T-helper 2 cell treated with Interferon-gamma antibody and Interleukin-4, amounts not matched to agents 5 μg/mL and 100 μg/mL, for 36 hours (primary cell): ENCODE measurements at places on chromosomes 4 and X.

GRCh38 chrX:39012621-39013111, 211.4 kb downstream of the MID1IP1 start:
- no peak for DNase-seq

DNA sequence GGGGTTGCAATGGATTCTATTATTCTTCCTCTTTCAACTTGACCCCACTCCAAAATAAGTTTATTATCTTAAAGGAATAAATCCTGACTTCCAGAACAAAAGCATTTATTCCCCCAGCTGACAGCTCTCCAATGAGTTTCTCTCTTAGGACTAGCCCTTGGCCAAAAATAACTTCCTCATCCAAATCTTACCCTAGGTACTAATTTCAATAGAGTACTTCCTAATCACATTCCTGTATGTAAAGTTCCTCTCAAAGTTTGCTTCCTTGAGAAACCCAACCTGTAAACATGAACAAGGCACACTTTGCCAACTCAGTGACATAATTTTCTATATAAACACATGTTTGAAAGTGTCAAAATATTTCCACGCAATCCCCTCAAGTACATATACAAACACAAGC, 671.2 kb upstream of the GALNTL6 start:
- no peak for DNase-seq

DNA sequence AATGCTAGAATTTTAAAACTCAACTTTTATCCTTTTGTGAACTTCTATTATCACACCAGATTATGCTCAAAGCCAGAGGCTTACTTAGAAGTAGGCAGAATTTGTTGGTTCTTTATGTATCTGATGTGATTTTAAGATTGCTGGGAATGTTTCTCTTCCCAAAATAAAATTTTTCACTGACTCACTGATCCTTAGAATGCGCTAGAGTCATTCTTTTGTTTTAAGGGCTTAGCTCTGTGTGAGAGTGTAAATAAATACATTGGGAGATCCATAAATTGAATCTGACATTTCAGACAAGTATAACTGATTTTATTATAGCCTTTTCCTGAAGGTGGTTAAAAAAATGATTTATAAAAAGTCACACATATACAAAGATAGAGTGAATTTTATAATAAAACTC, 101.3 kb downstream of the LARP1B start:
- DNase-seq = no peak

DNA sequence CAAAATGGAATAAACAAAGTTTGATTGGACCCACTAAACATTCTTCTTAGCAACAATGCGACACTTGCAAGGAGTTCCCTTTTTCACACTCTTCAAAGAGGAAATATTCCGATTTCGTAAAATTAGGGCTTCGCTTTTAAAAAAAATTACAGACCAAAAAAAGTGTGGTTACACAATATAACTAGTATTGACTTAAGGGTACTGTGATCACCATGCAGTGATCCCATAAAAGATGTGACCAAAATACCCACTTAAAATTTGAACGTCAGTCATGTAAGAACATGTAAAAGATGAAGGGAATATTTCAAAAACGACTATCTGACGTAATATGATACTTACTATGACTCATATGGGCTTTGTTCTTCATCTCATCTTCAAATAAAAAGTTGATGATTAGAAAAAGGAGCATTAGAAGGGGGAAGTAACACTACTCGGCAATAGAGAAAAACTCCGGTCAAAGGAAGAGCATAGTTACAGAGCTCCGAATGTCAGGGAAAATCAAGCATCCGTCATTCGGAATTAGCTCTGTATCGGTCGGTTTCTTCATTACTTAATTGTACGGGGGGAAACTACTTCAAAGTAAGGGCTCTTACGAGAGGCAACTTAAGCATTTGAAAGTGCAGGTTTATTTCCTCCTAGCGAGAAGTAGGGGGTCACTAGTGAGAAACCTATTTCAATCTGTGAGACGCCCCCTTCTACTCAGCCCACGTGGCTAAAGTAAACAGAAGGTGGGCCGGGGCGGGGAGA, 1.3 kb upstream of the TET2 start:
- no peak for DNase-seq

DNA sequence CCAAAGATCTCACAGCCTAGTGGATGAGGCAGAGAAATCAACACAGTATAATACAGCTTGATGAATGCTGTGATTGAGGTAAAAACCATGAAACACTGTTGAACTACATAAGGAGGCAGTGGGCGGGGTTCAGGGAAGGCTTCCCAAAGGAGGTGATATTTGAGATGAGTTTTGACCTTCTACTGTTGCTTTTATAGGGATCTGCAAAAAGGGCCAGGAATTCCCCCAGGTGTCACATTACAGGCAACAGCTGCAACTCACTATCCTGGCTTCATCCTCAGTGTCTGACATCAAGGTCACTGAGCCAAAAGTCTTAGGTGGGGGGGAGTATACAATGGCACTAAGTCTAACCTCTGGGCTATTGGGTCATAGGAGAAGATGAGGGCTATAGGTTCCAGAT, 185.7 kb upstream of the NRK start:
- no peak for DNase-seq

DNA sequence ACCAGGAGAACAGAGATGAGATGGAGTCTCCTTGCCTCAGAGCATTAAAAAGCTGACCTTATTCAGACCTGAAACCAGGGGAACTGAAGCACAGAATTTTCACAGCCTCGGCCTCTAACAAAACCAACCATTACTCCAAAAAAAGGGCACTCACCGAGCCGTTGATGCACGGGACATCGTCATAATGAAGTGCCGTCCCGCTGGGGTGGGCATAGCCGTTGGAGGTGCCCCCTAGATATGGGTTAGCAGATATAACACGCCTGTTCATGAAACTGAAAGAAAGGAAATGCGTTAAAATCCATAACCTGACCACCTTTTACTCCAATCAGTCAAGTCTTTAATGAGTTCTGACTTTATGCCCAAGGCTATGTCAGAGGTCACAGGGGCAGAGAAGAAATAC, 153.6 kb downstream of the AFAP1 start:
- DNase-seq = no peak

DNA sequence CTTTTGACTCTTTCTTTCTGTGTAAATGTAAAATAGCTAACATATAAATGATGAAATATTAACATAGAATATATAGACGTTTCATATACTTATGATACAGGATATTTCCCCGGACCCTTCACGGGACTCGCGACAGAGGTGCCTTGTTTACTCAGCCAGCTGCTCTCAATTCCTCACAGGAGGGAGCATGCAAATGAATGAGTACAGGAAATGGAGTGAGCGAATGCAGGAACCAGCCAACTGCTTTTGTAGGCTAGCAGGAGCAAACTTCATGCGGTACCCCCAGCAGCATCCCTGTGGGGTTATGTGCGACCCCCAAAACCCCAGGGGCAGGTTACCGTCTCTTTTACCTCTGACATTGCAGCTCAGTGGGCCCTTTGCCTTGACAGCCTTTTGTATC, 110.3 kb upstream of the PDHA2 start:
- DNase-seq = no peak

DNA sequence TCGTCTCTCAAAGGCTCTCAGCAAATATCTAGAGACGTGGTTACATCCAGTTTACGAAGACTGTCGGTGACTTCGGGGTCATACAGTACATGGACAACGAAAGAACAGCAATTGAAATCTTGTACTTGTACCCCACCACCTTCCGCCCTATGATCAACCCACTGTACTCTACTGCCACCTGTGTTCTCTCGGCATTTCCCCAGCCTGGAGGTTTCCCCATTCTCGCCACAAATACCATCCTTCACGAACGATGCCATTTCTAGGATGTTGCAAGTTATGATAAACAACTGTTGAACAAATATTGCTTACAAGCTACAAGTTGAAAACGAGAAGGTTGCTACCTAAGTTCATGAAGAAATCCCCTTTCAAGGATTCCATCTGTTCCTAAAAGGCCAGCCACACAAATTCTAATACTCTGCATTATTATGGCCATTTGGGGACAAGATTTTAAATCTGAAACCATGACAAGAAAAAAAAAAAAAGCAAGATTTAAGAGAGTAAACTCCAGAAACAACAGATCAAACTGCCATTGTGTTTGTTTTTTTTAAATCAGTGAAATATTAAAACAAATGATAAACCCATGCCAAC, 1.6 kb downstream of the APBB2 start:
- DNase-seq = no peak

- peak; percentile 13 for DNase-seq
Observed at GRCh38 chr4:144647095-144647561, 1.2 kb downstream of the HHIP start.

GRCh38 chrX:7219153-7219705, 71.3 kb upstream of the PUDP start:
- DNase-seq = no peak

GRCh38 chr4:932713-933070, 432 bp downstream of the TMEM175 start:
- no peak for DNase-seq

GRCh38 chrX:9887659-9888297, 79.4 kb upstream of the CLDN34 start:
- no peak for DNase-seq

- DNase-seq = no peak
Observed at GRCh38 chr4:17531538-17532285, 16.7 kb downstream of the CLRN2 start.

- peak; percentile 50 for DNase-seq
Observed at GRCh38 chrX:119273420-119274192, 37.5 kb downstream of the PGRMC1 start.

GRCh38 chr4:8850074-8850829, 21.4 kb downstream of the HMX1 start:
- DNase-seq = no peak

- no peak for DNase-seq
Observed at GRCh38 chrX:40094041-40094899, 3.5 kb downstream of the BCOR start.

GRCh38 chr4:56768763-56769162, 52.7 kb downstream of the SPINK2 start:
- no peak for DNase-seq

DNA sequence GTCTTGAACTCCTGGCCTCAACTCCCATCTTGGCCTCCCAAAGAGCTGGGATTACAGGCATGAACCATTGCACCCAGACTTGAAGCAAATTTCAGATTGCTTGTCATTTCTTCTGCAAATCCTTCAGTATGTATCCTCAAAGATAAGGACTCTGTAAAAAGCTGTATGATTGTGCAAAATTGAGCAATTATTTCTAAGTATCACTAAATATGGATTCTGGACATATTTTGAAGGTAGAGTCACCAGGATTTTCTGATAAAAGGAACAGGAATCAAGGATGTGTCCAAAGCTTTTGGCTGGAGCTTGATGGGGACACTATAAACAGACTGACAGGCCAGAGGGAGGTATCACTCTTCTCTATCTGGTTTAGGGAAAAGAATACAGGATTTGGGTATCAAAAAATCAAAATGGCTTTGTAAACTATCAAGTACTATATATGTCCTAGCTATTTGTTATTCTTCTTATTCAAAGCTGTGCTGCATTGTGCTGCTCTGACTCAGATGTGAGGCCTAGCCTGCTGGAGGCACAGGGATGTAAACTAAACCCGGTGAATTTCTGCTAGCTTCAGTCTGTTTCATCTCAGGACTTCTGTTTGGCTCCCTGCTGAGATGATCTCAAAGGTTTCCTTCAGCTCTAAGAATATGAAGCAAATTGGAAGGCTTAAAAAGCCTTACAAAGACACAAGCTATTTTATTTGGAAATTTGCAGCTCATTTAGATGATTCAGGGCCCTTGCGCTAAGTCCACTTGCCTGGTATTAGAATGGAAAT, 8.3 kb downstream of the RPS4X start:
- DNase-seq = no peak

DNA sequence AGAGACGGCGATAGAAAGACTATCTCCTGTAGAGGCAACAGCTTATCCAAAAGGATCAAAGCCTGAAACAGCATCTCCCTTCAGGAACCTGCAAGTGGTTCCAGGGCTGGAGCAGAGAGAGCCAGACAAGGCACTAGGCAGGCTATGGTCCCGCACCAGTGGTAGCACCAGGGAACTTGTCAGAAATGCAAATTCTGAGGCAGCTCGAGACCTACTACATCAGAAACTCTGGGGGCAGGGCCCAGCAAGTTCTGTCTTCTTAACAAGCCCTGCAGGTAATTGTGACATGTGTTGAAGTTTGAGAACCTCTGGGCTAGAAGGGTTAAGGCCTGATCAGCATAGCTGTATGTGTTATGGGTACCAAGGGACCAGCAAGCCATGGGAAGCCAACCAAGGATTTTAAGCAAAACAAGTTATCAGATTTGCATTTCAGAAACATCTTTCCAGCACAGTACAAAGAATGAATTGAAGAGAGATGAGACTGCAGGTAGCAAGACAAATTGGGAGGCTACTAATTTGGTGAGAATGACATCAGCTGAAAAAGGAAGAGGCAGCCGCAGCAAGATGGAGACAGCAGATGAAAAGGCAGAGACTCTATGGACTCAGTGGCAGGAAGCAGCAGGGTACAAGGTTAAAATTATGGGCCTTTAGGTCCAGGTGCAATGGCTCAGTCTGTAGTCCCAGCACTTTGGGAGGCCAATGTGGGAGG, 139.7 kb downstream of the TSPAN5 start:
- DNase-seq = no peak

GRCh38 chr4:2914256-2915126, 48.7 kb downstream of the NOP14 start:
- no peak for DNase-seq

DNA sequence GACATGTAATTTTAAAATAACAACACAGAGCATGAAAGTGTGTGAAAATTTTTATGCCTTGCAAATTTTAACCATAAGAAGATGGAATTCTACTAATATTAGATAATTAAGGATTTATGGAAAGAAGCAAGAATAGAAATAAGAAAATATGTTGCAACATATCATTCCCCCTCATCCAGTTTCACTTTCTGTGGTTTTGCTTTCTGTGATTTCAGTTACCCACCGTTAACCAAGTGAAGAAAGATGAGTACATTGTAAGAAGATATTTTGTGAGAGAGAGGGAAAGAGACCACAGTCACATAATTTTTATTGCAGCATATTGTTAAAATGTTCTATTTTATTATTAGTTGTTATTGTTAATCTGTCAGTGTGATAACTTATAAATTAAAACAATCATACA, 77.9 kb downstream of the ADAM29 start:
- DNase-seq = no peak

DNA sequence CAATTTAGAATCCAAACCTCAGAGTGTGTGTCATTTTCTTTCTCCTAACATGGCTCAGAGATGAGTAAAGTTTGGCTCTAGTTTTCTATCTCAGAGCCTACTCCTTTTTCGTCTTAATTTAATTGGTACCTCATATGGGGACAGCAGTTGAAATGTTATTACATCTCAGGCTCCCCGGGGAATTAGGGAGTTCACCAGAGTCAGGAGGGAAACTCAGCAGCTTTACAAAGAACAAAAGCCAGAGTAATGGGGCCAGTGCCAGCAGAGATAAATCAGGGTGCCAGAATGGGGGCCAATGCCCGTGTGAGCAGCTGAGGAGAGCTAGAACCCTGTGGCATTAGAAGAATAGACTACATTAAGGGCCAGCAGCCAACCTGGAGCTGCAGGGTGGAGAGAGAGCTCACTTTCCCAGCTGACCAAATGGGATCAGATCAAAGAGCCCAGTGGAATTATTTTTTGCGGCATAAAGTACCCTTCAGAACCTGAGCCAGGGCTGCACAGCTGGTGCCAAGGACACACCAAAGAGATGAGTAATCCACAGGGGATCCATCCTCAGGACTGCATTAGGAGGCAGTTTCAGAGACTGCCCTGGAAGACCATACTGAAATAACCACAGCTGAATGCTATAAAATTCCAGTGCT, 207.1 kb upstream of the DKK2 start:
- DNase-seq = no peak

- no peak for DNase-seq
Observed at GRCh38 chrX:48737940-48738339, 23.6 kb upstream of the GLOD5 start.

GRCh38 chr4:101512416-101512815, 165.1 kb upstream of the PPP3CA start:
- no peak for DNase-seq
